Fibroblast of the aortic adventitia (primary cell): ENCODE measurements at places on chromosomes 12 and 14.
A peak's percentile ranks its signal among the peaks of the same experiment; 100 is the strongest.

GRCh38 chr14:63287666-63288483 is 30.9 kb downstream of the GPHB5 start:
- DNase-seq = peak; percentile 47

- DNase-seq = peak; percentile 99
Measured at GRCh38 chr12:124939421-124940142, 25.1 kb upstream of the UBC start.

GRCh38 chr12:63826006-63826585 is 18.4 kb upstream of the SRGAP1 start:
- DNase-seq = peak; percentile 86

GRCh38 chr12:132276066-132276826 is 53.1 kb downstream of the GALNT9 start:
- DNase-seq = no peak

DNA sequence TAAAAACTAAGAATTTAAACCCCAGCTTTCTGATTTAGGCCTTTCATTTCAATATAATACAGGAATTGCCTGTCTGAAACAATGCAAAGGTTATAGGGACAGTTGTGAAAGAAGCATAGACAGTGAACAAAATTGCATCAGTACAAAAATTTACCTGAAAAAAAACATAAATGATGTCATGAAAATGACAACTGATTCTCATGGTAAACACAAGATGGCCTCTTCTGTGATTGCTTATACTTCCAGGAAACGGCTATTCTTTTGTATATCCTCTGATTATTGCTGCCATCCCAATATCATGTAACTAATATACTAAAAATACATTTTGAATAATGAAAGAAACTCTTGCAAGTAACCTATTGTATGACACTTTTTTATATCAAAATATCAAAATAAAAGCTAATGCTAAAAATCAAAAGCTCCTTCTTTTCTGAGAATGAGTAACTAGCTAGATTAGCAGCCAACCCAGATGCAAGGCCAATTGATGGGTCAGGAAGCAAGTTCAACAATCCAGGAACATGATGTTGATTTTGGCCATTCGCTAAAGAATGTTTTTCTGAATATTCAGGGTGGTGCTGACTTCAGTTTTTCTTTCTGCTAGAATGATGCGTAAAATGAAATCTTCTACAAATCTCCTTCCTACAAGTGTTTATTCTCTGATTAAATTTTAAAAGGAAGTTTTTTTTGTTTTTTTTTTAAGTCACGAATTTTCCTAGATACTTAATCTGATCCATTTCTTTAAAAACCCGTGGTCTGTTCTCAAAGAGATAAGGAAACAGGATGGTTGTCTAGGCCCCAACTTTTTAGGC is 83.6 kb downstream of the ALX1 start:
- DNase-seq = peak; percentile 41

- no peak for DNase-seq
Measured at GRCh38 chr14:92473969-92474535, 39.5 kb upstream of the RIN3 start.

DNA sequence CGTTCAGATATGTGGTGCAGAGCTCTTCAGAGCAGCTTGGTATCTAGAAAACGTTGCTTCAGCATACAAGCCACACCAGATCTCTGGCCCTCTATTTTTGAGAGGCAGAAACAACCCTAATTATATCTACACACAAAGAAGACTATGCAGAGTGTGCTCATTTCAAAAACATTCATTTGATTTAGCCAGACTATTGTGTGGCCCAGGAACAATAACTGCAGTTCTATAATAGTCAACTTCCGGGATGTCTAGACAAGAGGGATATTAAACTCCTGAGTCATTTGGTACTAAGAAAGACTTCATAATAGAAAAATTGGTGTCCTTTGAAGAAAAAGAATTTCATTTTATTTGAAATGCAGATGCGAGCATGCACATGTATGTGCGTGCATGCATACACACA is 153.8 kb downstream of the PELI2 start:
- peak; percentile 84 for DNase-seq

GRCh38 chr12:94621662-94622359 is 28.5 kb downstream of the TMCC3 start:
- DNase-seq = peak; percentile 32

GRCh38 chr12:26112703-26113147 is 12.1 kb downstream of the BHLHE41 start:
- no peak for DNase-seq

- no peak for DNase-seq
Measured at GRCh38 chr14:74961238-74961911, 6.0 kb upstream of the PGF start.

- peak; percentile 64 for DNase-seq
Measured at GRCh38 chr14:45249856-45250575, 3.0 kb downstream of the MIS18BP1 start.

GRCh38 chr14:91229743-91230200 is 14.7 kb downstream of the GPR68 start:
- no peak for DNase-seq

- DNase-seq = peak; percentile 97
Measured at GRCh38 chr12:104280717-104281458, 22.7 kb upstream of the EID3 start.

DNA sequence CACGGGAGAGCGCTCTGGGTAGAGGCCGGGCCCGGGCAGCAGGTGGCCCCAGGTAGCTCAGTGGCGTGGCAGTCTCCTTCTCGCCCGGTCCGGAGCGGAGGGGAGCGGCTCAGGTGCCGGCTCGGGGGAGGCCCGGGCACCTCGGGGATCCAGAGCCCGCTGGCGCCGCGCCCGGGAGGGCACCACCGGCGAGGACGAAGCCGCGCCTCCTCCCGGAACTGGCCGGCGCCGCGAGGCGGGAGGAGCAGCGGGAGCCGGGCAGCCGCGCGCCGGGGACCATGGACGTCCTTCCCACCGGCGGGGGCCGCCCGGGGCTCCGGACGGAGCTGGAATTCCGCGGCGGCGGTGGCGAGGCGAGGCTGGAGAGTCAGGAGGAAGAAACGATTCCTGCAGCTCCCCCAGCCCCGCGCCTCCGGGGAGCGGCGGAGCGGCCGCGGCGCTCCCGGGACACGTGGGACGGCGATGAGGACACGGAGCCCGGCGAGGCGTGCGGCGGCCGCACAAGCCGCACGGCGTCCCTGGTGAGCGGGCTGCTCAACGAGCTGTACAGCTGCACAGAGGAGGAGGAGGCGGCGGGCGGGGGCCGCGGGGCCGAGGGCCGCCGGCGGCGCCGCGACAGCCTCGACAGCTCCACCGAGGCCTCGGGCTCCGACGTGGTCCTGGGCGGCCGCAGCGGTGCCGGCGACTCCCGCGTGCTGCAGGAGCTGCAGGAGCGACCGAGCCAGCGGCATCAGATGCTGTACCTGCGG is 21.5 kb upstream of the GNS start:
- no peak for DNase-seq

GRCh38 chr14:59061292-59061691 is 127.2 kb upstream of the DAAM1 start:
- no peak for DNase-seq

DNA sequence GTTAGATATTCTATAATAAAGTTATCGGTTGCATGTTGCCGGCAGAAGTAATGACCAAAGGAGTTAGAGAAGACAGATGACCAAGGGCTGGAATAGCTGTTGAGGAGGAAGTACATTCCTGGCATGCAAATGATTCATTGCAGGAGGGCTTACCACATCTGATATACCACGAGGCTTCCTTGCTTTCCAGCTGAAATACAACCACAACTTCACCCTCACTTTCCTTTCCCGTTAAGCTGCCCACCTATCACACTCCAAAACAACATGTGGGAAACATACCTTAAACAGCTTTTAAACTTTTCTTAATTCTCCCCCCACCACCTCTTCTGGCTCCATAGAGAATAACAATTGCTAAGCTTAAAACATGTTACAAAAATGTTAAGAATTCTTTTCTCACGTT is 594.1 kb downstream of the NRXN3 start:
- DNase-seq = peak; percentile 3

DNA sequence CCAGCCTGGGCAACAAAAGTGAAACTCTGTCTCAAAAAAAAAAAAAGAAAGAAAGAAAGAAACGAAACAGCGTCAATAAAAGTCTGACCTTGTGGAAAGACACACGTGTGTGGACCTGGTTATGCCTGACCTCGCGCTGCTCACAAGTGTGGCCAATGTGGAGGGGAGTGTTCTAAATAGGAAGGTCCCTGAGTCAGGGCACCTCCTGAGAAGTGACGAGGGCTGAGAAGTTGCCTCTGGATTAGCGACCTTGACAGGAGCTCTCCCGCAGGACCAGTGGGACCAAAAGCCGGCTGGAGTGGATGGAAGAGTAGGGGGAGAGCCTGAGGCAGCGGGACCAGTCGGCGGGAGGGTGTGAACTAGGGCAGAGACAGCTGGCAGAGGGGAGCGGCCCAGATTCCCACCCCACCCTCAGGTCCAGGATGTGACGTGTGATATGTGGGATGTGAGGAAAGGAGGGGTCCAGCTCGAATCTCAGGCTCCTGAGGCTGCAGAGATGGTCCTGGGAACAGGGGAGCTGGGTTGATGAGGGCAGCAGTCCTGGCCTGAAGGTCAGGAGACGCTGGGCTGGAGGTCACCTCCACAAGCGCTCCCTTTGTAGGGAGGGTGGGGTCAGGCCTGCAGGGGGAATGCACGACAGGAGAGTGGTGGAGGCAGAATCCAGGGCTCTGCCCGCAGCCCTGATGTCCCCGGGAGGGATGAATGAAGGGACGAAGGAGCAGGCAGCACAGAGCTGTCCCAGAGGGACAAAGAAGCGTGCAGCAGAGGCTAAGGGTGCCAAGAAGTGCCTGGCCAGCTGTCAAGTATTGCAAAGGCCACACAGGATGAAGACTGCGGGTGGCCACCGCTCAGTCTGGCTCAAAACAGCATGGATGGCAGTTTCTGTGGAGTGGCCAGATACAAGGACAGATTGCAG is 24.8 kb upstream of the GPR68 start:
- peak; percentile 29 for DNase-seq

GRCh38 chr14:24368212-24368561 is 203 bp downstream of the NFATC4 start:
- DNase-seq = no peak

DNA sequence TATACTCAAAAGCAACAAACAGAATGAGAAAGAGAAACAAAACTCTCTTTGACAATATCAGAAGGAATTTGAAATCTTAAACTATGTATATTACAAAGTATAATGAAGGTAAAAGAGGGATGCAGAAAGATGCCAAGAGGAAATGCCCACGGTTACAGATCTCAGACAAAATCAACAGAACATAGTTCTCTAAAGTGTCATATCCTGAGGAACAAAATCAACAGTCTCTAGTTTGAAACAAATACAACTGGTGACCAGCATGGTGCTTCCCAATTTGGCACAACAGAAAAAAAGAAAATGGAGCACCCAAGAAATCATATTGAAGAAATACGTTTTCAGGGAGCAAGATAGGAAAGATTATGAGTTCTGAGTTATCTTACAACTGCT is 116.5 kb downstream of the METTL25 start:
- DNase-seq = peak; percentile 9

DNA sequence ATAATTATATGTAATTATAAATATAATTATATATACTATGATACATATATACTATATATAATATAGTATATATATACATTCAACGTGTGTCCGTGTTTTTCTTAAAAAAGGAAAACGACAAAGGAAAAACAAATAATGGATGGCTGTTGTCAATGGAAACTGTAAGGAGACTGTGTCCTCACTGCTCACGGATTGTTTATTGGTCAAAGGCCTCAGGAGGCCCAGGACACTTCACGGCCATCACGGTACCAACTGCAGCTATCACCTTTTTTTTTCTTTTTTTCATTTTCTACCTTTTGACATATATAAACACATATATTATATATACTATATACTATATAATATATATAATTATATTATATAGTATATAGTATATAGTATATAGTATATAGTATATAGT is 113.4 kb downstream of the SPTSSA start:
- DNase-seq = no peak

GRCh38 chr12:106118-106591 is 39.6 kb downstream of the IQSEC3 start:
- DNase-seq = no peak

DNA sequence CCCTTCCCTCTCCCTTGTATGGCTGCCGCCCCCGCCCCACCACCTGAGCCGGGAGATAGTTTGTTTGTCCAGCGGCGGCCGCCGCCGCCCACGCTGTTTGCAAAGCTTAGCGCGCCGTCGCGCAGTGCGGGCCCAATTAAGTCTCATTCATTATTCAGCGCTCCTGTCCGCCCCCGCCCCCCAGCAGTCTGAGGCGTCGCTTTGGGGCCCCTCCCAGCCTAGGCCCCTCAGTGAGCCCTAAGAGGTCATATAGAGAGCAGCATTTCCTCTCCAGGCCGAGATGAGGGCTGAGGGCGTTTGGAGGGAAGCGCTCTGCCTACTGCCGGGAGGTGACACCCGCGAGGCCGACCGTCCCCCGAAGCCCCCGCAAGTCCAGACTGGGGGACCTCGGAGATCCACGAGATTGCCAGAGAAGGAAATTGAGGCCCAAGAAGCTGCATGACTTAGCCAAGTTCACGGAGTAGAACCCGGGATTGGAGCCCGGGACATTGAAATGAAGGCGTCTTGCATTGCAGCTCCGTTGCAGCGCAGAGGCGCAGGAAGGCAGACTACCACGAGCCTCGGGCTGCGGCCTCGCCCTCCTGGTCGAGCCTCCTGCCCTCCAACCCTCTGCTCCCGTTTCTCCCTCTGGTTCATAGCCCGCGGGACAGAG is at the start of gene DNAJC22:
DNAJC22 (plus strand) TSS at position 230 of the 652 bp plus-strand sequence. CDS start 1,985 bp downstream, outside the sequence.
- DNase-seq = no peak

DNA sequence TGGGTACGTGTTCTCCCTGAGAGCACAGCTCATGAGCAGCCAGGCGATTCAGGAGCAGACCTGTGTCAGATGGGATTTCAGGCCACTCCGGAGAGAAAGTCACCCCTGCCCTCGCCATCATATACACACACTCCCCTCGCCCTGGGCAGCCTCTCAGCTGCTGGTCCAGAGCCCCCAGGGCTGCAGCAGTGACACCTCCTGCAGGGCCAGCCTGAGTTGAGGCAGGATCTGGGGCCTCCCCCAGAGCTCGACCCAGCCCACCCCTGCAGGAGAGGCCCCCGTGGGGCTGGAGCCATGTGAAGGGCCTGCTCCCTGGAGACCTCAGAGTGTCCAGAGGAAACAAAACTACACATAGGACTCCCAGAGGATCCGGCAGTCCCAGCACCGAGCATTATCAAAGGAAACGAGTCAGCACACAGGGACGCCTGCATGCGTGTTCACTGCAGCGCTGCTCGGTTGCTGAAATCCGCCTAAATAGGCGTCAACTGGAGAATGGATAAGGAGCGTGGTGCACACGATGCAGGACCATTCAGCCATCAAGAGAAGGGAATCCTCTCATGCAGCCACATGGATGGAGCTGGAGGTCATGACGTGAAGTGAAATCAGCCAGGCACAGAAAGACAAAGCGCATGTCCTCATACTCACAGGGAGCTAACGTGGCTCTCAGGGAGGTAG is 104.0 kb downstream of the TNFAIP2 start:
- DNase-seq = no peak

GRCh38 chr12:95218150-95219133 is 835 bp downstream of the VEZT start:
- DNase-seq = peak; percentile 72

GRCh38 chr12:106240821-106241220 is 7.0 kb downstream of the CKAP4 start:
- DNase-seq = no peak
